Activated CD4-positive, alpha-beta T cell treated with anti-CD3 and anti-CD28 coated beads, Interleukin-2, amount 50 U/mL, for 16 hours (primary cell): ENCODE measurements at places on chromosomes 3 and 15.

DNA sequence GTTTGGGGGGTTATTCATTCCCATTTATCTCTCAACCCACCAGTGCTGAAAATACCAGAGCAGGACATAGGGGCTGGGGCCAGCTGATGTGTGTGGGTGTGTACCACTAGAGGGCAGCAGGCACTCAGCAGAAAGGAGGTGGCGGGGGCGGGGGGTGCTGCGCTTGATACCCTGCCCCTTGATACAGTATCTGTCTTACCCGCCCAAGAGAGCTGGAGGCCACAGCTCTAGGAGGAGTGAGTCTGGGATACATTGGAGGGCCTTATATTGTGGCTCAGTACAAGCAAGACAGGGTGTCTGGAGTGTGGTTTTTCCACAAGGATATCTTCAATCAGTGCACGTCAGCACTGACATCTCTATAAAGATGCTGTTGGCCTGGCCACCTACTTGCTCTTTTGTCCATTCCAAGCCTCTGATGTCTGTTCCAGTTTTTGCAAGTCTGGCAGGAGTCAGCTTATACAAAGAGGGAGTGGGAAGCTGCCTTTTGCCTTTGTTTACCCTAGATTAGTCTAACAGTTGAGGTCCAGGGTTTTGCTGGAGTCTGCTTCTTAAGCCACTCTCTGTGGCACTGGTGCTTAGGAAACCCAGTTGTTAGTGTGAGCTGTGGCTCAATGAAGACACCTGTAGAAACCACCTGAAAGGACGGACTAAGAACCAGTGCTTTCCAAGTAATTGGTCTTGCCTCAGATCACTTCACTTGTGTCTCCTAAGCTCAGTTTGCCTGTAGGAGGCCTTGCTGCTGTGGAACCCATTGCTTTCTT, 1.5 kb upstream of the RBM15B start:
- DNase-seq: peak; percentile 64

DNA sequence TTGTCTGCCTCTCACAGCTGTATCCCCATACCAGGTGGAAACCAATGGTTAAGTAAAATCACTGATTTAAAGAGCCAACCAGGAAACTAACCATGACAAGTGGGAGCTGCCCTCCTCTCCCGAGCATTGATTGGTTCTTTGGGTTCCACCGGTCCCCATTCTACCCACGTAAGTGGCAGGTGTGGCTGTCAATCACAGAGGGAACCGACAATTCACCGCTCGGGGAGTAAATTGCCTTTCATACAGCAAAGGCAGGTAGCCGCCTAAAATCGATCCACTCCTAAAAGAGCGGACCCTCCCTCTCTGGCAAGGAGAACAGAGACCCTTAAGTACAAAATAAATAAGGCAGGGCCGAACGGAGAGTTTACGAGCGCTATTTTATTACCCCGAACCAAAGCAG, 1.2 kb downstream of the ERC2 start:
- DNase-seq: peak; percentile 53

- DNase-seq: no peak
Measured at GRCh38 chr3:123622766-123623165, 37.9 kb upstream of the HACD2 start.

GRCh38 chr3:64179860-64180259, 45.4 kb downstream of the PRICKLE2 start:
- DNase-seq: no peak

DNA sequence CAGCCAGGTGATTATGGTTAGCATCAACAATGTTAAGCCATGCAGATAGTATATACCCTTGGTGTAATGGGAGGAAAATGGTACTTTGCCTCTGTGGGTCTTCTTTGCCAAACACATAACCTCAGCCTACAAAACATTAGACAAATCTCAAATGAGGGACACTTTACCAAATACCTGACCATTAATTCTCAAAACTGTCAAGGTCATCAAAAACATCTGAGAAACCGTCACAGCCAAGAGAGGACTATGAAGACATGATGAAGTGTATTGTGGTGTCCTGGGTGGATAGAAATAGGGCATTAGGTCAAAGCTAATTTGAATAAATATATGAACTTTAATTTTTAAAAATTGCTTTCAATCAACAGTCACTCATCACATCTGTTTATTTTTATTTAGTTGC, 1036.1 kb downstream of the AGBL1 start:
- DNase-seq: no peak

GRCh38 chr3:187706971-187707370, 4.6 kb upstream of the RTP2 start:
- no peak for DNase-seq

GRCh38 chr3:54514416-54514815, 392.1 kb downstream of the CACNA2D3 start:
- no peak for DNase-seq
